Cerebellar cortex (tissue), 1 donor: ENCODE measurements at places on chromosomes 13 and 19.
A peak's percentile ranks its signal among the peaks of the same experiment; 100 is the strongest.

GRCh38 chr13:79799059-79799867 is 318.3 kb downstream of the NDFIP2 start:
- peak; percentile 31 for DNase-seq

DNA sequence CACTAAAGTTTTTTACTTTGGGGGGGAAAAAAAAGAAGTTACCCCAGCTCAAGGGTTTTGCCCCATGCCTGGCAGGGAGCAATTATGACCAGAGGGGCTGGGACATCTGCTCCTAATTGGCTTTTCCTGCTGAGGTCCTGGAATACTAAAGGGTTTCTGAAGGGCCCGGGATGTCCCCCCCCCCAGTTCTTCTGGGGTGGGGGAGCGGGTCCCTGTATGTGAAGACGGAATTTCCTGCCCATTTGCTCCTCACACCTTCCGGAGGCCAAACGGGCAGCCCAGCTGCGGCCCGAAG is 1.1 kb upstream of the DLL3 start:
- DNase-seq, result no peak

DNA sequence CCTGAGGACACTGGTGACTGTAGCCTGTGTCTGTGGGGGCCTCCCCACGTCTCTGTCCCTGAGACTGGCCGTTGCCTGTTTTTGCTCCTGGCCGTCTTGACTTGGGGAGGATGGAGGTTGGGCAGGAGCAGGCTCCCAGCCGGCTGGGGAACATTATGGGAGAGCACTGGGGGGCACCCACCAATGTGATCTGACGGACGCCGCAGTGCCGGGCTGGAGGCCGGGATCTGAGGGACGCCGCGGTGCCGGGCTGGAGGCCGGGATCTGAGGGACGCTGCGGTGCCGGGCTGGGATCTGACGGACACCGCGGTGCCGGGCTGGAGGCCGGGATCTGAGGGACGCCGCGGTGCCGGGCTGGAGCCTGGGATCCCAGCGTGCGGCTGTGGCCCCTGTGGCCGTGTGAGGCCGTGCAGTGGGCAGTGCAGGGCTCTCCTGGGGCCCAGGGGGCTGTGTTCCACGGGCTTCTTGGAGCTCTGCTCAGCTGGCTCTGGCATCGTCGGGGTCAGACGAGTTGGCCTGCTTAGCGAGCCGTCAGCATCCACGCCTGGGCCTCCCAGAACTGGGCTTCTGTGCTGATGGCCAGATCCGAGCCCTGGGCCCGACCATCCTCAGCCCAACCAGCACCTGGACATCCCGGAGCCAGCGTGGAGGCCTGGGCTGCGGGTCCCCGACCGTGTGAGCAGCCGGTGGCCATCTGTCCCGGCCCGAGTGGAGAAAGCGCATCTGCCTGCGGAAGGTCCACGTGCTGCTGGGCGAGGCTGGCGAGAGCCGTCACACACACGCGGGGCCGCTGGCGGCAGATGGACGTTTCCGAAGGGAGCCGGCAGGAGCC is 45.8 kb downstream of the GAS6 start:
- DNase-seq, result no peak

- DNase-seq, result no peak
Measured at GRCh38 chr13:114120591-114121011, 11.8 kb downstream of the RASA3 start.

- no peak for DNase-seq
Measured at GRCh38 chr19:3137119-3137518, 1.3 kb downstream of the GNA15 start.

- no peak for DNase-seq
Measured at GRCh38 chr13:44132710-44133109, 240.9 kb upstream of the SERP2 start.

DNA sequence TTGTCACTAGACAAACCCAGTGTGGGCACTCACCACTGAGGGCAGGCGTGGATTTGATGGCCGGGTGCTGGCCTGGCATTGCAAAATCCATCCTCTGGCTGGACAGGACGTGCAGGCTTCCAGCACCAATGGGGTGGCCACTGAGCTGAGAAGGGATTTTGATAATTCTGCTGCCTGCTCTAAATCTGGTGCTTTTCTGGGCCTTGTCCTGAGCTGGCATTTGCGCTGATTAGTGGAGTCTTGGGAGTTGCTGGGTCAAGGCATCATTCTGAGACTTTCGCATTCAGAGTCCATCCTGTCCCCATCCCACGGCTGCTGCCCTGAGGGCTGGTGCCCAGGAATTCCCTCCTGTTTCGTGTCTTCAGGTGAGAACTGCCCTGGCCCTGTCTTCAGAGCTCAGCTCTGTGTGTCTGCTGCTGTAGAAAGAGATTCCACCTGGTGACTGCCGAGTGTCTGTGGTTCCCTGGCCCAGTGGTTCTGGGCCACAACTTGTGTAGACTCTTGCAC is 65.9 kb upstream of the MCF2L start:
- DNase-seq, result no peak

- peak; percentile 44 for DNase-seq
Measured at GRCh38 chr19:50204811-50205675, 1.6 kb downstream of the MYH14 start.

DNA sequence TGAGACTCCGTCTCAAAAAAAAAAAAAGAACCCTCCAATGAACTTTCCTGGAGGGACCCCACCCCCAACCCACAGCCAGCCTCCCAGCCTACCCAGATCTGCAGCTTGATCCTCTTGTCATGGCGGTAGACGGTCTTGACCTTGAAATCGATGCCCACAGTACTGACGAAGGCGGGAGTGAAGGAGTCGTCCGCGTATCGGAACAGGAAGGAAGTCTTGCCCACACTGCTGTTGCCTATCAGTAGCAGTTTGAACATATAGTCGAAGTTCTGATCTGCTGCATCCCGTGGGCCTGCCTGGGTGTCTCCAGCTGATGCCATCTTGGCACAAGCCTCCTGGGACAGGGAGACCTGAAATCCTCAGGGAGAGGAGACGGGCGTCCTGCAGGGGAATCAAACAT is 2.4 kb downstream of the RAB3D start:
- no peak for DNase-seq

- DNase-seq, result peak; percentile 43
Measured at GRCh38 chr19:51158474-51159129, 16.5 kb downstream of the SIGLEC7 start.

DNA sequence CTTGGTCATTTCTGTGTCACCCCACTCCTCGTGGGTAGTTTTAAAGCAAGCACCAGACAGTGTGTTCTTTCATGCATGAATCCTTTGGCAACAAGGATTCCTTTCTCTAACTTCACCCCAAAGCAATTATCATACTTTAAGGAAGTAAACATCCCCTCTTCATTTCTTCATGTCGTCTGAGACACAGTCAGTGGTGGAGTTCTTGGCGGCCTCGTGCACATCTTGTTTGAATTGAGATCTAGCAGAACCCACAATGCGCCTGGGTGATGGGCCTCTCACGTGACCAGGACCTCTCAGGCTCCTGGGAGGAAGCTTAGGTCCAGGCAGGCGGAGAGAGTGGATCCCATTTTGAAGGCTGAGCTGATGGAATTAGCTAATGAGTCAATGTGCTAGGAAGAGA is 2.6 kb downstream of the ACSBG2 start:
- DNase-seq, result no peak
